ENCODE measurements at places on chromosomes 3 and 15.

DNA sequence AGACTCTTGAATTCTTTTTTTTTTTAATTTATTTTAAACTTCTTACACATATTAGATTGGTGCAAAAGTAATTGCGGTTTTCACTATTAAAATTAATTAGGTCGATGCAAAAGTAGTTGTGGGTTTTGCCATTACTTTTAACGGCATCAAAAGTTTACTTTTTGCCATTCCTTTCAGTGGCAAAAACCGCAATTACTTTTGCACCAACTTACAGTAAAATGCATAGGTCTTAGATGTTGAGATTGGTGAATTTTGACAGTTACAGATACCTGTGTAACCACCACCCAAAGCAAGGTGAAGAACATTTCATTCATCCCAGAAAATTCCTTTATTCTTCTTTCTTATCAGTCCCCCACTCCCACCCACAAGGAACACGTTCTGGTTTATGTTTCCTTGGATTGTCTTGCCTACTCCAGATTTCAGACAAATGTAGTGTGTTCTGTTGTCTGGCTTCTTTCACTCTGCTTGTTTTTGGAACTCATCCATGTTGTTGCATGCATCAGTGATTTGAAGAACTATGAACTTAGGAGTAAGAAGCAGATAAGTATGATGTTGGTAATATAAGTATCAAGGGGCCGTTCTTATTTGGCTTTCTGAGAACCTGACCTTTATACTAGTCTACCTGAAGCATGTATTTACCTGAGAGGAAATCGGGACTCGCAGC, 198.4 kb upstream of the UBE2E1 start:
- no peak for DNase-seq

DNA sequence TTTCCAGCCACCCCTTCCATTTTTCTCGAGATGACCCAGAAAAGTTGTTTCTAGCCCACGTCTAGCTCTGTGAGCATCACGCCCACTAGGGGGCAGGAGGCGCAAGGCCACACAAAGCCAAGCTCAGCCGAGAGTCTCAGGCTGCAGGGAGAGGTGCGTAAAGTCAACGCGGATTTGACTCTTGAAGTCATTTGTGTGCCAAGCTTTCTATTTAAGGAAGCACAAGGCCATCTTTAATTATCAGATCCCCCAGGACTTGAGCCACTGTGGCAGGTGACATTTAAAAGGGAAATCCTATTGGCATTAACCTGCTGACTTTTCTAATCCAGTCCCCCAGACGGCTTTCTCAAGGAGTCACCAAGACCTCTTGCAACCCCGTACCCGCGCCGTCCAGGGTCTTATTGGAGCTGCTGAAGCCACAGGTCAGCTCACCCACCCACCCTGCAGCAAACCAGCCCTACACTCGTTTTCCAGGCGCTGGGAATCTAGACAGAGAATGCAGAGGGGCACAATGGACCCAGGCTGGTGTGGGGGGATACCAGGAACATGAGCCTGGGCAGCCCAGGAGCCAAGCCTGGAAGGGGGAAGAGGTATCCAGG, 62.1 kb downstream of the CAPN7 start:
- DNase-seq, result peak; percentile 85

- DNase-seq, result no peak
Measured at GRCh38 chr15:35627696-35628095, 81.7 kb upstream of the DPH6 start.

DNA sequence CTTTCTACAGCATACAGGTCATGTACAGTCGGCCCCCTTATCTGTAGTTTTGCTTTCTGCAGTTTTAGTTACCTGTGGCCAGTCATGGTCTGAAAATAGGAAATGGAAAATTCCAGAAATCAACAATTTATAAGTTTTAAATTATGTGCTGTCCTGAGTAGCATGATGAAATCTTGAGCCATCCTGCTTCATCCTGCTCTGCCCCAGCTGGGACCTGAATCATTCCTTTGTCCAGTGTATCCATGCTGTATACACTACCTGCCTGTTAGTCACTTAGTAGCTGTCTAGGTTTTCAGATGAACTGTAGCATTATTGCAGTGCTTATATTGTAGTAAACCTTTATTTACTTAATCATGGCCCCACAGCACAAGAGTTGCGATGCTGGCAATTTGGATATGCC, 44.8 kb downstream of the AP4E1 start:
- DNase-seq, result no peak

DNA sequence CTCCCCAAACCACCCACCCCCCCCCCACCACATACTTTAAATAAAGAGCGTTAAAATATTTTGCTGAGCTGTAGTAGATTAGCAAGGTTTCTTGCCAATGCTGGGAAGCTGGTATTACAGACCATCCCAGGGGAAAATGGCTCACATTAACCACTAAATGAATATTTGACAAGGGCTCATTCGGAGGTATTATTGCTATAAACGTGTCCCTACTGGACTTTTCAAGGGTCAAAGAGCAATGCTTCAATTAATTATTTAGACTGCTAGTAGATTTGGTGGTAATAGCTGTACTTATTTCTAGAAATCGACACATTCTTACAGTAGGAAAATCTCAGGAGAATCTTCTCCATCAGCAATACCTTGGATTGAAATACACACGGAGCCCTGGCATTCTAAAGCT, 5.2 kb downstream of the SOX2 start:
- DNase-seq, result no peak

DNA sequence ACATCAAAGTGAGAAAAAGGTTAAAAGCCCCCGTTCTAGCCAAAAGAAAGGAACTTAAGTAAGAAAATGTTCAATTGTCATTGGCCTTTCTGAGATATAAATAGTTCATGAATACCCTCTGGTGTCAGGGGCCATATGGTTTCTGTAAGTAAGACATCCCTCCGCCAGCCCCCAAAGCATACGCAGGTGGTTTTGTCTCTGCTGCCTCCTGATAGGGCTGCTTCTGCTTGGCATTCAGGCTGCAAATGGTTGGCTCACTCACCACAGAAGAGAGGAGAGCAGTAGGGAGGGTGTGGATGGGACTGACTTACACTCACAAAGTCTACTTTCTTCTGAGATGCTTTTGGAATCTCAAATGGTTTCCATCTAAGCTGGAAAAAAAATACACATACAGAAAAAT, 29.8 kb downstream of the HGD start:
- DNase-seq, result no peak

GRCh38 chr15:33580526-33580925, 269.8 kb downstream of the RYR3 start:
- no peak for DNase-seq

- no peak for DNase-seq
Measured at GRCh38 chr3:190558316-190558715, 44.4 kb downstream of the IL1RAP start.

DNA sequence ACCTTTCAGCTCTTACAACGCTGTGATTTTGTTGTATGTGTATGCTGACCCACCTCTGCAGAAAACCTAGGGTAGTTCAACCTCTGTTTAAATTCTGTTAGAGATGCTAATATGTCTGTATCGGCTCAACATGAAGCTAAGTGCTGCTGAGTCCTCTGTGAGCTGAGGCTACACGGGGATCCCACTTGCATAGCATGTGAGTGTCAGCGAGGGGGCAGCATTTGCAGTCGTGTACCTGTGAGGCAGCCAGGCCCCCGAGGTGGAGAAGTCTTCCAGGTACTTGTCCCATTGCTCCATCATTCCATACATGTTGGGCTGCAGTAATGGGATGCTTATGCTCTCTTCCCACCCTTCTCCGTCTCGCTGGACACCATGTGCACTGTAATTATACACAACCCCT, 3.7 kb downstream of the MKRN2OS start:
- DNase-seq, result no peak

DNA sequence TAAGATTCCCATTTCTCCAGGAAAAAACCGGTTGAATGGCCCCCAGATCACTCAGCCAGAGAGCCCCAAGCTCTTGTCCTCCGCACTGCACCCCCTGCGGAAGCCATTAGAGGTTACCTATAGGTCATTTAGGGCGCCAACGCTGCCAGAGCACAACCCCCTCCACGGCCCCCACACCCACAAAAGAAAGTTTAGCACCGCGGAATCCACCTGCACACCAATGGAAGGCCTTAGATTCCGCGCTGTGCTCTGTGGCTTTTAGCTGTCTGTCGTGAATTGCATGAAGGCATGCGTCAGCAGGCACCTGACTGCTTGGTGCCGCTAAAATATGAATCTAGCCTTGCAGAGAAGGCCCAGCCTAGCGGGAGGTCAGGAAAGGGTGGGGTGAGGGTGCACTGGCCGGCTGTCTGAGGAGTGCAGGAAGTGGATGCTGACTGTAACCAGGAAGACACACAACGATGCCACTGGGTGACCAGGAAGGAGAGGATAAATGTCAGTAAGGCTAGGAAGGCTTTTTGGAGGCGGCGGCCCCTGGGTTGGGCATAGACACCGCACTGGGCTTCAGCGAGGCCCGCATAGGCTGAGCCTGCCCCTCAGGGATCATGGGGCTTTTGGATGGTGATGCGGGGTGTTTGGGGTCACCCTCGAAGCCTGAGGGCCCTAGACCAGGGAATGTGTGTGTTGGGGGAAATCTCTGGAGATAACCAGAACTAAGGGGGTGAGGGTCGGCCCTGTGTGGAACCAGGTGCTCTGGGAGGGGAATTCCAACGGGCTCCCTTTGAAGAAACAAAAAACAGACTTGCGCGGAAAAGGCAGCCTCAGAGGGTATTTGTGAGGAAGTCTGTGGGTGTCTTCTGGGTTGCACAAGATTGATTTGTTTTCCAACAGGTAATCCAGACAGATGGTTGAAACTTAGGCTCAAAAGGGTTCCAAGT, 976 bp upstream of the NUP210 start:
- peak; percentile 86 for DNase-seq

GRCh38 chr3:14680716-14681115, 5.8 kb downstream of the C3orf20 start:
- DNase-seq, result no peak

DNA sequence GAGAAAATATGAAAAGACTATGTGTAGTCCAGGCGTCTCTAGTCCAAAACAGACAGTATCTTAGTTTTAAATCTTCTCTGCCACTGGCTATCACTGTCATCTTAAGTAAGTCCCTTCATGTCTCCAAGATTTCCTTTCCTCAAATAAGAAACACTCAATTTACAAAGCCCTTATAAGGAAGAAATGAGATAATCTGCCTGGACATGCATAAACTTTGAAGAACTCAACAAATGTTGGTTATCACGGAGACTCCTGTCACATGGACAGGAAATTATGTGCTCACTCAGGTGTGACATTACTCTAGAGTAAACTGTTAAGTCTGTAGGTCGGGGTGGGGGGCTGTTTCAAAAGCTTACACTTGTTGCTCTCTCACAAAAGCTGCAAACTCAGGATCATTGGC, 91.9 kb downstream of the IMPG2 start:
- DNase-seq, result no peak

DNA sequence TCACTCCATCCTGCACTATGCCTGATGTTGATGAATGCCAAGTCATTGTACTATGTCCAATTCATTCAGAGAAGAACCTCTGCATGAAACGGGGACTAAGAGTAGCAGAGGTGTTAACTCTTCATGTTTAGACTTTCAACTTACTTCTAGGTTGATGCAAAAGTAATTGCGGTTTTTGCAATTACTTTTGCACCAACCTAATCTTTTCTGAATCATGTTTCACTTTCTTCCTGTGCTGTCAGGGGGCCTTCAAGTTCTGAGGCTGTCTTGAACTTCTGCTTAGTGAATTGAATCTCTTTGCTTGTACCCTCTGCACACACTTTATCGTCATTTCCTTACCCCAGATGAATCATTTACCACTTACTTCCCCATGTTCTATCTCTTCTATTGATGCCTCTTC, 636.2 kb downstream of the NAALADL2 start:
- DNase-seq, result no peak

DNA sequence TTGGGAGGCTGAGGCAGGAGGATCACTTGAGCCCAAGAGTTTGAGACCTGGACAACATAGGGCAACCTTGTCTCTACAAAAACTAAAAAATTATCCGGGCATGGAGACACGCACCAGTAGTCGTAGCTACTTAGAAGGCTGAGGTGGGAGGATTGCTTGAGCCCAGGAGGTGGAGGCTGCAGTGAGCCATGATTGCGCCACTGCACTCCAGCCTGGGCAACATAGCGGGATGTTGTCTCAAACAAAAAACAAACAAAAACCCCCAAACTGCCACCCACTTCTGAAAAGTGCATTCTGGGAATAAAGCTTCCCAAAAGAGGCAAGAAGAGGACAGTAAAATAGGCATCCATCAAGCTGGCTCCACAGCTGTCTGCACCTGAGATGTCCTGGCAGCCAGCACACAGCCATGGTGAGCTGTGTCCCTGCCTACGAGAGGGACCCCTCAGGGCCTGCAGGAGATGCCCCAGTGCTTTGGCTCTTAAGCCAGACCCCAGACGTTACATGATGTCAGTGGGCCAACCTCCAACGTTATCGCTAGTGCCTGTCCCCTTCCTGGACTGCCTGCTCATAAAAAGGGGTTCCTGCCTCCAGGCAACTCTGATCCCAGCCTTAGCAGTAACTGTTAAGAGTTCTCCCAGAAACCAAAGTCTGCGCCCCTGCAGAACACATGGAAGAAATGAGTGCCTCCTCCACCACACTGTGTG, 101.1 kb downstream of the LRIG1 start:
- no peak for DNase-seq

- DNase-seq, result no peak
Measured at GRCh38 chr3:110612045-110612444, 459.6 kb upstream of the NECTIN3 start.

DNA sequence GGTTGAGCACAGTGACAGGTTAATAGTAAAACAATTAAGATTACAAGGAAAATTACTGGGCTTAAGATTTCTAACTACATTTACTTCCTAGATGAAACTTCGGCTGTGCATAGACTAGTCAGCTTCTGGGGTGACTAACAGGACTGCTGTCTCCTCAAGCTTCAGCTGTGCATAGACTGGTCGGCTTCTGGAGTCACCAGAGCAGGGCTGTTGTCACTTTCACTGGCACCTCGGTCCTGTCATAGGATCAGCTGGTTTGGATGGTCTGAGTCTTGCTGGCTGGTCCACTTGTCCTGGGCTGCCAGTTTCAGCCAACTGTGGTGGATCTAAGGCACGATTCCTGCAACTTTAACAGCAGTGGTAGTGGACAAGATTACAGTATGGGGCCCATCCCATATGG, 23.9 kb upstream of the ACAD9 start:
- no peak for DNase-seq

GRCh38 chr15:75809986-75810750, 33.1 kb upstream of the UBE2Q2 start:
- peak; percentile 36 for DNase-seq

DNA sequence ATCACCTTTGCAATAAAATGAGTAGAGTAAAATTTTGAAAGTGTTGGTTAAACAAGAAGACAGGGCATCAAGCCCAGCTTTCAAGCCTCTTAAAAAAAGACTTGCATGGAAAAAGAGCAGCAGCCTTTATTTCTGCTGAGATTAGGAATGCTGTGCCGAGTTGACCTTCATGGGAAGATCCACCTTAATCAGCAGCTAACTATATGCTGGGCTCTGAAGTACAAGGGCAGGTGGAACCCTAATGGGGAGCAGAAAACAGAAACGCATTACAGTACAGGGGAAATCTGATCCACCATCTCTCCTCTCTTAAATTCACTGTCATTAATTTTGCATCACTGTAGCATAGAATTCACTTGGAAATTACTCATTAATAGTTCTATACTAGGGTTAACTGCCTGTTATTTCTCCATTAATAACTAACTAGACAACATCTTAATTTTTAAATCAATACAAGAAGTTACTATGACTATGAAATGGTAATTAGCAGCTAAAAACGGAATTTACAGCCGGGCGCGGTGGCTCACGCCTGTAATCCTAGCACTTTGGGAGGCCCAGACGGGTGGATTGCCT, 133.6 kb downstream of the GHSR start:
- DNase-seq, result no peak

Data from CD4-positive, alpha-beta T cell treated with Interferon alpha-2 for 1 hour (primary cell).